ENCODE measurements at places on chromosomes 5 and 9.

DNA sequence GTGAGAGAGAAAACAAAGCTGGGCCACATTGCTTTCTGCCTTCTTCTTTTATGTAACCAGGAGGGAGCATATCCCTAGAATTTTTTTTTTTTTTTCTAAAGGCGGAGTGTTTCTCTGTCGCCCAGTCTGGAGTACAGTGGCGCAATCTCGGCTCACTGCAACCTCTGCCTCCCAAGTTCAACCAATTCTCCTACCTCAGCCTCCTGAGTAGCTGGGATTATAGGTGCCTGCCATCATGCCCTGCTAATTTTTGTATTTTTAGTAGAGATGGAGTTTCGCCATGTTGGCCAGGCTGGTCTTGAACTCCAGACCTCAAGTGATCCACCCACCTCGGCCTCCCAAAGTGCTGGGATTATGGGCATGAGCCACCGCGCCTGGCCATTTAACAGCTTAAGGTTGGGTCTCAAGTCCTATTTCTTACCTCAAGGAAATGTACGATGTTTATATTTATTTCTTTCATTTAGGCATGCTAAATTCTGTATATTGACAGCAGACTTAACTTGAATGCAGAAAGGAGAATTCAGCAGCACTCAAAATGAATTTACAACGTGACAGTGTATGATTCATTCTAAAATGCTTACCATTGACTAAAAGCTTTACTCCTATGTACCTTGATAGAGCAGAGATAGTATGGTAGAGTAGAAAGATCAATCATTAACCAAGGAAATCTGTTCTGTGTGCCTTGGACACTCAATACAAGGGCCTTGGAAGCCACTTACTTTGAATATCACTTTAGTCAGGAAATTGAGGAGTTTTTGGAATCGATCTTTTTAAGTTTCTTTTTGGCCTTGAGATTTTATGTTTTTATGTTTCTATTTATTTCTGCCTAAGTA is 100.9 kb downstream of the F2RL2 start:
- no peak for DNase-seq

DNA sequence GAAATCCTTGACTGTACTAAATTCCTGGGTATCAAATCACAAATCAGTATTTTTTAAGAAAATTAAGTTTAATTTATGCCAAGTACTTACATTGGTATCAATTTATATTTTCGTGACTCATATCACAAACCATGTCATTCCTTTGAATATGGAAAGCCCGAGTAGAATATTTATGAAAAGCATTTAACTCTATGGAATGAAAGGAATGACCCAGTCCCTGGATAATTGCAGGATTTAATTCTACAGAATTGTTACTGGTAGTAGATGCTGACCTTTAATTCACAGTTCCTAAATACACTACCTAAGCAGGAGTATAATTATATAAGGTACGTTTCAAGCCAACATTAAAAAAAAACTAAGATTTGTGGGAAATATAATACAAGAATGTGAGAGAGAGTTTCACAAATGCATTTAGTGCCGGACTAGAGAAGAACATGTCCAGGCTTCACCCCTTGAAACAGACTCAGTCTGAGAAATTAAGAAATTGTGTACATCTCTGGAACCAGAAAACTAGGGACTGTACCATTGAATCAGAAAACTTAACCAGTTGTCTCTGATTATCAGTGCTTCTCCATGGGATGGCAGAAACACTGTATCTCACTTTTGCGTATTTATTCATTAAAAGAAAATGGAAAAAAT is 28.5 kb upstream of the PLPPR1 start:
- DNase-seq: no peak

DNA sequence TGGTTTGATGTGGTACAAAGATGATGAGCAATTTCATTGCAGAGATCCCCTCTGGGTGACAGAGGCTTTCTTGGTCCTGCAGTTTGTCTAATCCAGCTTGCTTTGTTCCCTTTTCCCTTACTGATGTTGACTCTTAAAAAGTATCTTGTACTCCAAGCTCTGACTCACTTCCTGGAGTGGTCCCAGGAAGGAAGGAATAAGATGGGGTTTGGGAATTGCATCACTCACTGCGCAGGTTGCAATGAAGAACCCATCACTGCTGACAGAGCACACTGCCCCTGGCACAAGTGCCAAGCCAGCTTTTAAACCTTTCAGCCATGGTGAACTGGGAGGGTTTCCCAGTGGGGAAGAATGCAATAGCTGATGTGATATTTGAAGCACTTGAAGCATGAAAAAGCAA is 662.2 kb upstream of the CTNND2 start:
- no peak for DNase-seq

DNA sequence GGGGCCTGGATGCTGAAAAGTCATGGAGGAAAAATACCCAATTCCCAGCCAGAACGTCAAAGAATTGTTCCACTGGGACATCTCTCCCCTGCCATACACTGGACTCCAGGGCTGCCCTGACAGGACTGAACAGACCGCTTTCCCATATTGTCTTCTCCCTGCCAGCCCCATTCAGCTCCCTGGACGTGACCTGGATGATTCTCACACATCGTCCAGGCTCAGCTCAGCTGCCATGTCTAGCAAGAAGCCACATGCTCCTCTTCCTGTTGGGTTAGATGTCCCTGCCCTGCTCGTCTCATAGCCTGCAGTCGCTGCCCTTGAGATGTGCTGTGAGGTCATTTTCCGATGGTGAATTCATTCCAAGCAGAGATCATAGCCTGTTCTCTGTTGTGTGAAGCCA is 37.4 kb downstream of the FOXI1 start:
- no peak for DNase-seq

GRCh38 chr5:151328734-151329133 is 18.6 kb downstream of the SLC36A2 start:
- DNase-seq: no peak
